ENCODE measurements at places on chromosomes 5 and 9.

GRCh38 chr5:96396878-96397277 is 36.2 kb downstream of the PCSK1 start:
- no peak for DNase-seq

DNA sequence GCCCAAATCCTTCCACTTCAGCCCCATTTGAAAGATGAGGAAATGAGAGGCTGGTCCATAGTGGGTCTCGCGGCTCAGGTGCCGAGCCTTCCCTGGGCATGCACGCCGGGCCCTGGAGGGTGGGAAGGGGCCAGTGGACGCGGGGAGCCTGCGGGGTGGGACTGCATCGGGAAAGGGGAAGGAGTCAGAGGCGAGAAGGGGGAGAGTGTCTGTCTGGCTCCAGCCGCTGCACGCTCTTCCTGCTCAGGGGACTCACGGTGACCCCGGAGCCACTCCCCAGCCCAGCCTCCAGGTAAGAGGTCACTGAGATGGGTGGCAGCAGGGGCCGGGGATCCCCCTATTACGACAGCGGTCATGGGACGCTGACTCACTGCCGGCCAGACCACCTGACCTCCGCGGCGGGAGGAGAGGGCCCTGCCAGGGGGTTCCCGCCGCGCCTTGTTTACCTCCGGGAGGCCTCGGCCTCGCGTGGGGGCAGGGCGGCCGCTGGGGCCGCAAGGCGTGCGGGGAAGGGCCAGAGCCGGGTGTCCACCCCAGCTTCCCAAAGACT is 1.9 kb upstream of the SQSTM1 start:
- peak; percentile 48 for DNase-seq

DNA sequence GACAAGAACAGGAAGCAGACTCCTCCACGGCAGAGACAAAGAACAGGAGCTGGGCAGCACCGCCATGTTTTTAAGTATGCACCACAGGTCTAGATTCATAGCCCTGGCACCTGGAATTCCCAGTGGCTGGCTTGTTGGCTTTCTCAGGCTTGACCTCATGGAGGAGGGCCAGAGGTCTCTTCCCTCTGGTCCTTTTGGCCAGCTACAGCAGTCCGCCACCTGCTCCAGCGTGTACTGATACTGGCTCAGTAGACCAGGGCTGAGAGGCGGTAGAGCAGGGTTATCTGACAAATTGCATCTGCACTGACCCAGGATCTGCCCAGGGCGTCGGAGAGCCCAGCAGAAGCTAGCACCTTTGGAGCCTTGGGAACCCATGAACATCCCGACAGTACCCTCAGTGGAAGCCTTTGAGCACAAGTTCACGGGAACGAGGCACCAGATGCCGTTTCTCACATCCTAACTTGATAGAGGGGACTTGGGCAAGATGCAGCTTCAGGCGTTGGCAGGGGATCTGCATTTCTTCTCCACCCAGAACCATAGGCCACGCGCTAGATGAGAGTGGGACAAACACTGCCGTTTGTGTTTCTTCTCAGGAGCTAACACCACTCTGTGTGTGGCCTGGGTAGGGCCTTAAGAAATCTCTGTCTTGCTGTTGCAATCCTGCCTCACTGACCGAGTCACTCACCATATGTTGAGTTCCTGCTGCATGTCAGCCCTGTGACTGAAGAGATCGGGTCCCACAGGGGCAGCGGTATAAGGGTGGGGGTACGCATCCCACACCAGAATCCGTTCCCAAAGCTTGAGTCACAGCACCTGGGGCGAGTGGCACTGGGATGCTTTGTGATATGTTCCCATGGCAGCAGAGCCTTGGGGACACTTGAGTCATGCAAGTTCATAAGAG is 90.3 kb upstream of the OTULINL start:
- no peak for DNase-seq

DNA sequence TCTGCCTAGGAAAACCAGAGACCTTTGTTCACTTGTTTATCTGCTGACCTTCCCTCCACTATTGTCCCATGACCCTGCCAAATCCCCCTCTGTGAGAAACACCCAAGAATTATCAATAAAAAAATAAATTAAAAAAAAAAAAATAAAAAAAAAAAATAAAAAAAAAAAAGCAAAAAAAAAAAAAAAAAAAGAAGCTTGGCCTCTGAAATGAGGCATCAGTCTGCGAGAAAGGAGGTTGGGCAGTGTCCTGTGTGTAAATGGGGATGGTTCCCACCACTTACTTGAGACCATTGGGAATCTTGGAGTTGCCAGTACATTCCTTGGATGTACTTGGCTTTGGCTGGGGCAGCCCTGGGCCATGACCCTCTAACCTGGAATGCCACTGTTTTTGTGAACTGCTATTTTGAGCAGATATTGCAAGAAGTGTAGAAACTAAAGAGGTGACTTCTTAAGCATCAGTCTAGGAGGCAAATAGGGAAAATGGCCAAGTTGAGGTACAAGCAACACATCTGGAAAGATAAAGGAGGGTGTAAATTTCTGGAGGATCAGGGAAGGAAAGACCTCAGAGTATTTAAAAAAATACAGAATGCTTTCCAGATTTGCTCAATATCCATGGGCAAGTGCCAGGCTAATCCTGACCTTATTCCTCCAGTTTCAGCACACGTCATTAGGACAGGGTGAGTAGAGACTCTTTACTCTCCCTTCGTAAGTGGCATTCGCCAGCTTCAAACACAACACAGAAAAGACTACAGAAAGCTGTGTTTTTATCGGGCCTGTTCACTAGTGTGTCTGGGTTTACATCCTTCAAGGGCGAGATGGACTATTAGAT is 58.1 kb downstream of the HSPA4 start:
- no peak for DNase-seq

DNA sequence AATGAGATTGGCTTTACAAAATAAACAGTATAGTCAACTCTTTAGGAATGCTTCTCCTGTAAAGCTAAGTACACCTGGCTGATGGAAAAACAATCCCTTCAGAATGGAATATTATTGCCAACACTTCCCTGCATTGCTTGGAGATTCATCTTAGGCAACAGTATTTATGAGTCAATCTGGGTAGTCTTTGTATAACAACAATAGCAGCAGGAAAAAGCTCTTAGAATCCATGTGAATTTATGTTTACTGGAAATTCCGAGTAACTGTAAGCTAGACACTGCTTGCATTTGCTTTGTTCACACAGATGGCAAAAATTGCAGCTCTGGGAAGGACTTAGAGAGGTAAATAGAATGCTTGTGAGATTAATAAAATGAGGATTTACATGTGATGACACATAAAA is 101.7 kb upstream of the NTRK2 start:
- no peak for DNase-seq

DNA sequence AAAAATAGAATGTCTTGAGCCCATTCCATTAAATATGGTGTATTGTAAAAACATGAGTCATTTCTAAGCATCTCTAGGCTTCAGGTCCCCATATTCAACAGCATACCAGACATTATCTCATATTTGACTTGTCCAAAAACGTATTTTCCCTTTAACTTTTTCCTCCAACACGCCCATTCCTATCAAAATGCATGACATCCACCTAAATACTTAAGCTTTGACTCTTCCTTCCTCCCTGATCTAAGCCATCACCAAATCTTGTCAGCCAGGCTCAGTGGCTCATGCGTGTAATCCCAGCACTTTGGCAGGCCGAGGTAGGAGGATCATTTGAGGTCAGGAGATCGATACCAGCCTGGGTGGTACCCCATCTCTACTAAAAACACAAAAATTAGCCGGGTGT is 23.9 kb downstream of the VCP start:
- DNase-seq: no peak

GRCh38 chr9:115653171-115653606 is 500.4 kb upstream of the PAPPA start:
- DNase-seq: peak; percentile 81
